ENCODE measurements at places on chromosomes 13 and 19.

DNA sequence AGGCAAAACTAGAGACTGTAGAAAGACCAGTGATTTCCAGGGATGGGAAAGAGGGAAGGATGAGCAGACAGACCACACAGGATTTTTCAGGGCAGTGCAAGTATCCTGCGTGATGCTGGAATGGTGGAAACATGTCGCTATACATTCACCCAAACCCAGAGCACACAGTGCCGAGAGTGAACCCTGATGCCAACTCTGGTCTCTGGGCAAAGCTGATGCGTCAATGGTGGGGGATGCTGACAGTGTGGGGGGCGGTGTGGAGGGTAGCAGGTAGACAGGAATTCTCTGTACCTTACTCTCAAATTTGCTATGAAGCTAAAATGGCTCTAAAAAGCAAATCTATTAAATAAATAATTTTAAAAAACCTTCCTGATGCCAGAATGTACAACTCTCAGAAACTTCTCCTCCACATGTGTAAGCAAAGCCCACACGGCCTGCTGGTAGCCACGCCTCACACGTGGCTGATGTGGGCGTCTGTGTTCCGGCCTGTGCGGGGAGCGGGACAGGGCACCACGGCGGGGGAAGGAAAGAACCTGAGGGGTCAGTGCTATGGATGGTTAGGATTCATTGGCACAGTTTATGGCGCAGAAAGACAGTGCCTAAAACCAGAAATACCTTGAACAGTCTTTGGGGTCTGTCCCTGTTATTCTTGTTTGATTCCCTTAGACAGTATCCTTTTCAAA is 23.9 kb downstream of the CARS2 start:
- no peak for DNase-seq

- peak; percentile 60 for DNase-seq
These were observed 41.0 kb downstream of the MLLT1 start for GRCh38 chr19:6238643-6239281.

DNA sequence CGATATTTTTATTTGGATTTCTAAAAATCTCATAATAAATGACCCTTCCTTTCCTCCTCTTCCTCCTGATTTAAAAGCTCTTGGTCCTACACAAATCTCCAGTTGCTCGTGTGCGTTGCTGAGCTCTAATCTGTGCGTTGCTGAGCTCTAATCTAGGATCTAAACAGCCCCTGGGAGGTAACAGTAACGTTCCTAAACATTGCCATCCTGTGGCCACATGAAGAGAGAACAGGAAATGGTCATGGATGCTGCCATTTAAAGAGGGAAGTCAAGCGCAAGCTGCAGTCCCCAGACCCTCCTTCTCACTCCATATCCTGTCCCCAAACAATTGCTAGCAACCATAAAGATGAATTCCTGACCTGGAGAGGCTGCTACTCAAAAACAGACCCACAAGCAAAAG is 170.8 kb downstream of the NUFIP1 start:
- no peak for DNase-seq

DNA sequence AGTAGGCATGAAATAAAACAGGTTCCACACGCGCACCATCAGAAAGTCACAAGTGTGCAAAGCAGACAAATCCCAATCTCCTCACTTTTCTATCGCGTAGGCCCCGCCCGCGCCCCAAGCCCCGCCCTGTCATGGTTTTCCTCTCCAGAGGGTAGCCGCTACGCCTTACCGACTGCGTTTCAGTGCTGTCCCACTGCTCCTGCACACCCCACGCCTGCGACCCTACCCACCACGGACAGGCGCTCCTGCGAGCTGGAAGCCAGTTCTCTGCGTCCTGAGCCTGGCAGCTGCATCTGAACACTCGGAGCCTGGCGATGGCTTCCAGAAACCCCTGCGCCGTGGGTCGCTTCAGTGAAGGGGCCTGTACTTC is 379 bp upstream of the ZNF470 start:
- peak; percentile 72 for DNase-seq

GRCh38 chr19:5314012-5314906 is 26.4 kb downstream of the PTPRS start:
- DNase-seq: no peak

- DNase-seq: no peak
These were observed 963 bp downstream of the VPS36 start for GRCh38 chr13:52449331-52450011.
